ENCODE measurements at places on chromosomes 2 and 18.

DNA sequence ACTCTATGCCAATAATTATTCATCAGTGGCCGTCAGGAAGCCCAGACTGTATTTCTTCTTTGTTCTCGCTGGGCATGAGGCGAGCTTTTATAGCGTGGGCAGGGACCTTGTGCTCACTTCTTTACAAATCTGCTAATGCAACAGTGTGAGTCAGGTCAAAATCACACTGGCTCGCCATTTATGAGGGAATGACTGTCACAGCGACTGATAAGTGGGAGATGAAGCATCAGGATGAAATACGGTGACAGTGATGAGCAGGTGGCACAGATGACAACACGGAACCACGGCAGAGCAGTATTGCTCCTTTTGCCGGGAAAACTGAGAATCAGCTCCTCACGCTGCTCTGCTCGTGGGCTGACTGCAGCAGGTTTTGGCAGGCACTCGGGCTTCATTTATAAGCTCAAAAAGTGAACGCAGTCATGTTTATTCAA is 20.5 kb downstream of the TYMS start:
- DNase-seq = peak; percentile 23

GRCh38 chr2:102790091-102790455 is 28.2 kb downstream of the TMEM182 start:
- no peak for DNase-seq

DNA sequence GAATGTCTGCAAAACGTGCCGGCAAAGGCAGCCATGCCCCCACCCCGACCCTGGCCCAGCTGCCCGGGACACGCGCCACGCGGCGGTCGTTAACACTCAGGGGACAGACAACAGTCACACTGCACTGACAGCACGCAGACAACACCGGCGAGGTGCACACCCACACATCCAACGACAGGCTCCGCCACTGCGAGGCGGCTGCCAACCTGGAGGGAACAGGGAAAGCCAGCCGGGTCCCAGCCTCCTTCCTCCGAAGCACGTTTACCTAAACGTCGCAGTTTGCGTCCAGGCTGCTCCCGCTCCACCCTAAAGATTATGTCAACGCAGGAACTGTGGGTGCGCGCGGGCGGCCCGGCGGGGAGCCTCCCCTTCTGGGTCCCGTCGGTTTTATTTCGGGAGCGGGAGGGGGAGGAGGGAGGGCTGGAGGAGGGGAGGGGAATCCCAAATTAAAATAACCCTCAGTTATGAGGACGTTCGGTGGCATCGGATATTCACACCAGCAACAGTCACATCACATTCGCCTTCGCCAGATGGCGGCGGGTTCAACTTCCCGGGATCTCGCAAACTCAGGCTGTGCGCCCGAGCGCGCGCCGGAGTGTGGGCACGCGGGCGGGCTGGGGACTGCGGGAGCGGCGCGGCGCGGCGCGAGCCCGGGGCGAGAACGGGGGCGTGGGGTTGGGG is 644 bp downstream of the PTGR3 start:
- peak; percentile 57 for DNase-seq

GRCh38 chr2:97654309-97654708 is 8.4 kb downstream of the COX5B start:
- DNase-seq = no peak

DNA sequence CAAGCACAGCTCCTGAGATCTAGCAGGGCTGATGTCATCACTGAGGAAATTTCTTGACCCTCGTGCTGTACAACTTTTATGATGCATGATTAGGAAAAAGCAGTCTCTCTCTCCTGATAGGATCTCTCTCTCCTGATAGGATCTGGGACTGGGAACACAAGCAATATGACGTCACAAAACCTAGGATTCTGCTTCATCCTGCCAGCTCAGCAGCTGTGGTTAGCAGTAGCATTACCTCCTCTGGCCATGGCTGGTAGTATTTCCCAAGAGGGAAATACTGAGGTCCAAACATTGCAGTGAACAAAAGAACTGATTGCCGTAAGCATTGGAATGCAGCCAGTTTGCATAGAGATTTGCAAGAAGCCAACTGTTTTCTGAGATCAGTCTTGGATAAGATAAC is 521.2 kb upstream of the POU3F3 start:
- no peak for DNase-seq
